ENCODE measurements at places on chromosomes 7 and 10. TPM values are rescaled to one million over a fixed set of nuclear protein-coding genes. Genes with fewer than 3 reads are reported as not detected.

Gene SPDYE8
- total RNA-seq: not detected

Gene ACSL5
- total RNA-seq: 81.1 TPM

Gene KDM7A
- 17.9 TPM for total RNA-seq

Gene SOSTDC1
- total RNA-seq: 8.7 TPM

Gene RGS10
- 47.3 TPM for total RNA-seq

Gene ACTR3C
- total RNA-seq: 18.6 TPM

Gene ADRA2A
- total RNA-seq: 3.8 TPM

Gene ARHGEF5
- total RNA-seq: 39.5 TPM

Gene FAM24B
- total RNA-seq: 3.8 TPM

Gene MMD2
- not detected for total RNA-seq

Gene CPA2
- not detected for total RNA-seq

GRCh38 chr7:131425992-131426391 is 98.3 kb downstream of the MKLN1 start:
- H3K36me3 ChIP-seq: peaks cover 38% of the 10 kb centered on the region
- H3K4me1 ChIP-seq: no peaks in the 10 kb centered on the region
- DNase-seq: no peak
- no peak overlapping the region for H3K27ac ChIP-seq
- no peaks in the 10 kb centered on the region for H3K27me3 ChIP-seq
- H3K4me3 ChIP-seq: no peak overlapping the region

DNA sequence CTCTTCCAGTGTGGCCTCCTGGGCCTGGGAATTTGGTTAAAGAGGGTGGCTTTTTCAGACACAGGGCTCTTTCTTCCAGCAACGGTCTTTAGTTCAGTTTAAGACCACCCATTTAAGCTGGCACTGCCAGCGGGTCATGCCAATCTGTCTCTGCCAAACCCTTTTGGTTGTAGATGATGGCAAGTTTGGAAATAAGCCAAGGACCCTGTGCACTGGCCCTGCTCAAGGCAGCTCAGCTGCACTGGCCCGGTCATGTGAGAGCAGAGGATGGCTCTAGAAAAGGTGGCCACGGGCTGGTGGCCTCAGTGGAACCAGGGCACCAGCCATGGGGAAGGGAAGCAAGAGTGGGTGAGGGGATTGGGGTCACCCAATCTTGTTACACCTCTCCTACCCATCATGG is 294.1 kb downstream of the GLRX3 start:
- H3K27me3 ChIP-seq: no peaks in the 10 kb centered on the region
- H3K4me3 ChIP-seq: no peak overlapping the region
- no peaks in the 10 kb centered on the region for H3K4me1 ChIP-seq
- H3K36me3 ChIP-seq: no peaks in the 10 kb centered on the region
- DNase-seq: no peak
- H3K27ac ChIP-seq: no peak overlapping the region

DNA sequence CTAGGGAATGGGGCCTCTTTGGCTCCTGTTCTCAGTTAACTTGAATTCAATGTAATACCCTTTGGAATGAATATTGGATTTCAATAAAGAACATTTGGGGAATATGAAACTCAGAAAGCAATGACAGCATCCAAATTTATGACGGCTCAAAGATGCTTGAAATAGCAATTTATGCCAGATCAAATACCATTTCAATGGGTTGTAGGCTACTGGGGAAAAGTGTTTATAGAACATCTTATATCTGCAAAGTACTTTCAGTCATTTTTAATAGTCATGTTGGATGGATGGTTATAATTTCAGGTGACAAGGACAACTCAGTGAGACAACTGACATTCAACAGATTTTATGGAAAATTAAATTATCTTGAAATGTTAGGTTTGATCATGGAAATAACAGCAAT is 772.7 kb downstream of the PHTF2 start:
- no peaks in the 10 kb centered on the region for H3K4me1 ChIP-seq
- no peak overlapping the region for H3K27ac ChIP-seq
- no peak for DNase-seq
- H3K27me3 ChIP-seq: no peaks in the 10 kb centered on the region

GRCh38 chr7:42843205-42843800 is 68.6 kb downstream of the C7orf25 start:
- DNase-seq: no peak
- no peaks in the 10 kb centered on the region for H3K4me1 ChIP-seq
- no peaks in the 10 kb centered on the region for H3K36me3 ChIP-seq
- H3K4me3 ChIP-seq: peak overlapping the region; percentile 20
- no peak overlapping the region for H3K27ac ChIP-seq
- no peaks in the 10 kb centered on the region for H3K27me3 ChIP-seq

GRCh38 chr10:28533571-28534304 is 820 bp downstream of the WAC start:
- H3K36me3 ChIP-seq: peaks cover 41% of the 10 kb centered on the region
- H3K27me3 ChIP-seq: no peaks in the 10 kb centered on the region
- H3K4me3 ChIP-seq: peak overlapping the region; percentile 78
- H3K27ac ChIP-seq: peak overlapping the region; percentile 99

- peaks cover 12% of the 10 kb centered on the region for H3K4me1 ChIP-seq
- no peaks in the 10 kb centered on the region for H3K36me3 ChIP-seq
- no peak overlapping the region for H3K27ac ChIP-seq
- no peak overlapping the region for H3K4me3 ChIP-seq
- DNase-seq: no peak
These were observed 368.8 kb downstream of the PRPF18 start for GRCh38 chr10:13955409-13956068.

- DNase-seq: no peak
- H3K27me3 ChIP-seq: no peaks in the 10 kb centered on the region
- H3K4me1 ChIP-seq: peaks cover 9% of the 10 kb centered on the region
- no peaks in the 10 kb centered on the region for H3K36me3 ChIP-seq
These were observed 5.1 kb upstream of the LRRC4 start for GRCh38 chr7:128036226-128036940.

- H3K4me1 ChIP-seq: peaks cover 34% of the 10 kb centered on the region
- DNase-seq: no peak
- no peak overlapping the region for H3K4me3 ChIP-seq
- no peaks in the 10 kb centered on the region for H3K27me3 ChIP-seq
These were observed 1.9 kb upstream of the SNX13 start for GRCh38 chr7:17942231-17942630.

GRCh38 chr7:143280160-143280559 is 4.6 kb upstream of the TMEM139 start:
- H3K4me3 ChIP-seq: no peak overlapping the region
- H3K4me1 ChIP-seq: peaks cover 19% of the 10 kb centered on the region
- no peaks in the 10 kb centered on the region for H3K27me3 ChIP-seq
- peak overlapping the region; percentile 34 for H3K27ac ChIP-seq
- no peak for DNase-seq

- DNase-seq: no peak
- H3K27me3 ChIP-seq: no peaks in the 10 kb centered on the region
- no peak overlapping the region for H3K4me3 ChIP-seq
These were observed 204.6 kb downstream of the GLRX3 start for GRCh38 chr10:130340816-130341215.

DNA sequence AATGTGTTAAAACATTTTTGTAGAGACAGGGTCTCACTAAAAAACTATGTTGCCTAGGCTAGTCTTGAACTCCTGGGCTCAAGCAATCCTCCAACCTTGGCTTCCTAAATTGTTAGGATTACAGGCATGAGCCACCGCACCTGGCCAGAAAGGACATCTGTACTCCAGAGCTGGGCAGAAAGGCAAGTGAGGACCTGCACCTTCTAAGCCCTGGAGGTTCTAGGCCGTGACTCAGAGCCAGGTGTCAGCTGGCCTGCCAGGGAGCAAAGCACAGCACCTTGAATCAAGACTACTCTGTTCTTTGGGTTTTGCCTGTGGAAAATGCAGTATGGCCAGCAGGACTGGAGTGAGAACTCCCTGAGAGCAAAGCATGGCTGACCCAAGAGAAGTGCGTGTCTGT is 396.5 kb downstream of the ADRA2A start:
- no peaks in the 10 kb centered on the region for H3K36me3 ChIP-seq
- H3K27ac ChIP-seq: no peak overlapping the region
- H3K4me1 ChIP-seq: no peaks in the 10 kb centered on the region
- H3K27me3 ChIP-seq: no peaks in the 10 kb centered on the region
- no peak for DNase-seq

DNA sequence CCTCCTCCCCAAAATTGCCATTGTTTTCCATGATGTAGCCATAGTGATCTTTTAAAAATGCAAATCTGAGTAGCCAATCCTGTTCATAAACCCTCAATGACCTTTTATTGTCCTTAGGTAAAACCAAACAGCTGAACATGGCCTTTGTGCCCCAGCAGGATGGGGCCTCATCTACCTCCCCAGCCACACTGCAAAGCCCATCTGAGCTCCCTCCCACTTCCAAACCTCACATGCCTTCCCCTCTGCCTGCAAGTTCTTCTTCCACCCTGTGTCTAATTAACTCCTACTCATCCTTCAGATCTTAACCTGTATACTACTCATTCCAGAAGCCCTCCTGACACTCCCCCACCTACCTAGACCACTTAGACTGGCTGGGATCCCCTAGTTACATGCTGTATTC is 178.8 kb upstream of the NPVF start:
- no peaks in the 10 kb centered on the region for H3K4me1 ChIP-seq
- no peaks in the 10 kb centered on the region for H3K27me3 ChIP-seq

- H3K4me3 ChIP-seq: no peak overlapping the region
- H3K4me1 ChIP-seq: no peaks in the 10 kb centered on the region
- DNase-seq: no peak
- H3K27me3 ChIP-seq: no peaks in the 10 kb centered on the region
These were observed 417.9 kb upstream of the CNTNAP2 start for GRCh38 chr7:145698526-145699262.

DNA sequence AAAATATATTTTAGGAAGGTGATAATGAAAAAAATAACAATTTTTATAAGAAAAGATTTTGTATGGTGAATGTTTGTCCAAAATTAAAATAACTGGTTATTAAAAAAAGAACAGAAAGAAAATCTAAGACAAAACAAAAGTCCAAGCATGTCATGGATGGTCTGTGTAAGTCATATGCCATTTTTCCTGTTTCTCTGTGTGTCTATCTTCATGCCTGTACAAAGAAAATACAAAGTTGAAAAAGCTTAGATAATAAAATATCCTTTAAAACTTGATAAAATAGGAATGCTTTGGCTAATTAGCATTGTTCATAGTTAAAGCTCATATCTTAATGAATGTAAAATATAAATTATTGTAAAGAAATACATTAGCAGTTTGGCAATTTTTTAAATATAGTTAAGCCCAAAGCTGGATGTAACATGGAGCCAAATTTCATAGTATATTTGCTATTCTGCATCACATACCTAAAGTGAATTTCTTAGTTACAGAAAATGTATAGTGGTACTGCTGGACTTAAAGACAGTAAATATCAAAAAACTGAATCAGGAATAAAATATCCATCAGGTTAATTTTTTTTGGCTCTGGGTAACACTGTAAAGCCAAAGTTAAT is 661.1 kb downstream of the PCDH15 start:
- no peaks in the 10 kb centered on the region for H3K36me3 ChIP-seq
- H3K4me3 ChIP-seq: no peak overlapping the region
- DNase-seq: no peak
- H3K27me3 ChIP-seq: no peaks in the 10 kb centered on the region
- H3K27ac ChIP-seq: no peak overlapping the region
- H3K4me1 ChIP-seq: no peaks in the 10 kb centered on the region

DNA sequence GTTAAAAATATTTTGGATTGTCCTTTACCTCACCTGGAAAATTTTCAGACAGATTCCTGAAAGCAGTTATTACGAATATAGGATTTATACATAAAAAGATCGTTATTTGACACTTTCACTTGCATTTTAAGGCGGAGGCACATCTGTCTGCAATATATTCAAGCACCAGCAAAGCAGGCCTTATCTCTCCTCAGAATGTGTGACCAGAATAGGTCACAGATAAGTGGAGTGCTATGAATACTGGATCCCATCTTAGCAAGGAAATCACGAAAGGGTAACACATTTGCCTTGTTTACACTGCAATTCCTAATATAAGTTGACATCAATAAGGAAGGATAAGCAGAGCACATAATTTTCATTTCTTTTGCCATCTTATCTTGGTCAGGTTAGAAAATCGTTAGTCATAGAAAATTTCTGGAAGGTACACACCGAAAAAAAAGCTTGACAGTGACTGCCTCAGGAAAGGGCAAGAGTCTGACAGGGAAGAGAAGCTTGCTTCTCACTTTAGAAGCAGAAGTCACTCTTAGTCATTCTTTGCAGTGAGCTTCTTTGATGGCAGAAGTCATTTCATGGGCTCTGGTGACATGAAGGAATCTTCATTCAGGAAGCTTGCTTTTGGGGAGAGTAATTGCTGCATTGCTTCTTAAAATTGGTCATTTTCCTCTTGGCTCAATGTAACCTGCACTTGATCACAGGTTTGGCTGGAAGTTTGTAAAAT is 98.1 kb upstream of the STK17A start:
- peaks cover 10% of the 10 kb centered on the region for H3K4me1 ChIP-seq
- no peaks in the 10 kb centered on the region for H3K27me3 ChIP-seq
- no peak overlapping the region for H3K4me3 ChIP-seq
- no peak for DNase-seq

- H3K36me3 ChIP-seq: peaks cover 14% of the 10 kb centered on the region
- no peak overlapping the region for H3K4me3 ChIP-seq
- H3K27ac ChIP-seq: peak overlapping the region; percentile 66
- no peak for DNase-seq
These were observed 260.5 kb upstream of the KLF14 start for GRCh38 chr7:130994378-130995115.

DNA sequence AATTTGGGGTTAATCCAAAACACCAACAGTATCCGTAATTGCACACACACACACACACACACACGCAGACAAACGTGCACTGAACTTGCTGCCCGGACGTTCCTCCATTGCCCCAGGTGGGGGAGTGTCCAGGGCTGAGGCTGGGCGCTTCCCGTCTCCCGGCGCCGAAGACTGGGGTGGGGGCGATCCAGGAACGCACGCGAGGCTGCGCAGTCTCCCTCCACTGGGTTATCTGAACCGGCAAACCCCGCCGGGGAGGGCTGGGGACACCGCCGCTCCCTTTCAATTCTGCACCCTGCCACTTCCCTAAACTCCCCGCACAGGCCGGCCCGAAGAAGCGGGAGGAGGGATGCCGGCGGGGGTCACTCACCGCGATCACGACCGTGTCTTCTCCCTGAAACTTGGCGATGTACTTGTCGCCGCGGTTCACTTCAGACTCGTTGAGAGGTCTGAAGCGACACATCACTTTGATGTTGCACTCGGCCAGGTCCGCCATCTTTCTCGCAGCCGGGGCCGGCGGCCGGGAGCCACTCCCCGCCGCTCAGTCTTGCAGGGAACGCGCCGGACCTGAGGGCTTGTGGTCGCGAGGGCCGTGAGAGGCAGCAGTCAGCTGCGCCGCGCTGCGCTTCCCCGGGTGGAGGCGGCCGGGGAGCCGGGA is 618 bp downstream of the KIF5B start:
- peak overlapping the region; percentile 87 for H3K4me3 ChIP-seq
- DNase-seq: peak; percentile 83
- peaks cover 38% of the 10 kb centered on the region for H3K4me1 ChIP-seq
- H3K27me3 ChIP-seq: no peaks in the 10 kb centered on the region

DNA sequence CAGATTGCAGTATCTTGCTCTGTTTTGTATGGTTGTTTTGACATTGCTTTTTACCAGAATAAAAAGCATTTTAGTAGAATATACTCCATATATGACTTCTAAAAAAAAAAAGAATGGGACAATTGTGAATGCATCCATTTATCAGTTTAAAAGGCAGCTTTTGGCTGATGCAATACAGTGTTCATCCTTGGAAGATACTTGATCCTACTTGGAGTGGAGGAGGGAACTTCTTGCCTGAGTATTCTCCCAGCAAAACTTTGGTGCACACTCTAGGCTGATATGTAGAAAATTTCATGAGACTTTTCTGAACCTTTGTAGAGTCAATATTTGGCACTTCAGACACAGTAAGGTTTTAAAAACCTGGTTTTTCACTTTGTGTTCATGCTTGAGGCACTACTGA is 40.2 kb downstream of the WDR11 start:
- no peak for DNase-seq
- no peaks in the 10 kb centered on the region for H3K27me3 ChIP-seq
- no peaks in the 10 kb centered on the region for H3K4me1 ChIP-seq
- no peak overlapping the region for H3K4me3 ChIP-seq
- peaks cover 79% of the 10 kb centered on the region for H3K36me3 ChIP-seq
- H3K27ac ChIP-seq: no peak overlapping the region
